ENCODE measurements at places on chromosomes 3 and 15.
A peak's percentile ranks its signal among the peaks of the same experiment; 100 is the strongest.

GRCh38 chr3:2516762-2517441 is 418.2 kb downstream of the CNTN4 start:
- DNase-seq = no peak

GRCh38 chr3:3200632-3201212 is 21.2 kb upstream of the CRBN start:
- peak; percentile 17 for DNase-seq

- no peak for DNase-seq
Measured at GRCh38 chr15:76251717-76252116, 59.6 kb downstream of the ETFA start.

DNA sequence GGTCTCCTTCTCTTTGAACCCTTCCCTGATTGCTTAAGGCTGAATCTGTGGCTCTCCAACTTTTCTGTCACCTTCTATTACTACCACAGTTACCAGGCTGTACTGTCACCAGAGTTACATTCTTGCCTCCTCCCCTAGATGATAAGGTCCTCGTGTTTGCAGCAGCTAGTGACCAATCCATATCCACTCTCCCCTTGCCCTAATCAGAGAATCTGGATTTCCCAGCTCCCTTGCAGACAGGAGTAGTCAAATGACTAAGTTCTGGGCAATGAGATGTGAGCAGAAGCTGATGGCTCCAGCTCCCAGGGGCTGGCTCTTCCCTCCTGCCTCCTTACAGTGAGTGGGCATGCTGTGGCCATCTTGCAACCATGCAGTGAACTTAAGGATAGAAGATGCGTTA is 95.4 kb upstream of the VGLL4 start:
- no peak for DNase-seq

- DNase-seq = no peak
Measured at GRCh38 chr15:60195611-60196010, 191.5 kb downstream of the FOXB1 start.

GRCh38 chr15:79140846-79141570 is 50.4 kb upstream of the RASGRF1 start:
- DNase-seq = no peak

DNA sequence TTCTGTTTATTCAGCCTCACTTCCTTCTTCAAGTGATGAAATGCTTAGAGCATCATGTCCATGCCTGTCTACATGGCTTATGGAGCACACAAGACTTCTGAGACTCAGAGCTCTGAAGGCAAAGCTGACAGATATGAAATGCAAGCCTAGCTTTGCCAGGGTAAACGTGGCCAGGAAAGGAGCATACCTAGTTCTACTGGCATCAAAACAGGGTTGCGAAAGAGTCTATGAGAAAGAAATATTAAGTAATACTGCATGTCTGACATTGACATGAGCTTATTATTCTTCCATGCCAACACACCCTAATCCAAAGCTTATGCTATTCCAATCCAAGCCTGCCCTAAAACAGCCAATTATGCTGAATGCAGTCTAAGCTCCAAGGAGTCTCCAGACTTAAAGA is 391.5 kb downstream of the ERC2 start:
- no peak for DNase-seq

- no peak for DNase-seq
Measured at GRCh38 chr15:95972041-95972553, 358.4 kb upstream of the NR2F2 start.
